ENCODE measurements at places on chromosomes 5 and 9.

GRCh38 chr5:91126448-91126847 is 256.7 kb downstream of the ARRDC3 start:
- no peak for DNase-seq

GRCh38 chr5:156716591-156717380 is 133.3 kb upstream of the PPP1R2B start:
- no peak for DNase-seq

- no peak for DNase-seq
These were observed 18.9 kb downstream of the ARL15 start for GRCh38 chr5:54291498-54291897.

DNA sequence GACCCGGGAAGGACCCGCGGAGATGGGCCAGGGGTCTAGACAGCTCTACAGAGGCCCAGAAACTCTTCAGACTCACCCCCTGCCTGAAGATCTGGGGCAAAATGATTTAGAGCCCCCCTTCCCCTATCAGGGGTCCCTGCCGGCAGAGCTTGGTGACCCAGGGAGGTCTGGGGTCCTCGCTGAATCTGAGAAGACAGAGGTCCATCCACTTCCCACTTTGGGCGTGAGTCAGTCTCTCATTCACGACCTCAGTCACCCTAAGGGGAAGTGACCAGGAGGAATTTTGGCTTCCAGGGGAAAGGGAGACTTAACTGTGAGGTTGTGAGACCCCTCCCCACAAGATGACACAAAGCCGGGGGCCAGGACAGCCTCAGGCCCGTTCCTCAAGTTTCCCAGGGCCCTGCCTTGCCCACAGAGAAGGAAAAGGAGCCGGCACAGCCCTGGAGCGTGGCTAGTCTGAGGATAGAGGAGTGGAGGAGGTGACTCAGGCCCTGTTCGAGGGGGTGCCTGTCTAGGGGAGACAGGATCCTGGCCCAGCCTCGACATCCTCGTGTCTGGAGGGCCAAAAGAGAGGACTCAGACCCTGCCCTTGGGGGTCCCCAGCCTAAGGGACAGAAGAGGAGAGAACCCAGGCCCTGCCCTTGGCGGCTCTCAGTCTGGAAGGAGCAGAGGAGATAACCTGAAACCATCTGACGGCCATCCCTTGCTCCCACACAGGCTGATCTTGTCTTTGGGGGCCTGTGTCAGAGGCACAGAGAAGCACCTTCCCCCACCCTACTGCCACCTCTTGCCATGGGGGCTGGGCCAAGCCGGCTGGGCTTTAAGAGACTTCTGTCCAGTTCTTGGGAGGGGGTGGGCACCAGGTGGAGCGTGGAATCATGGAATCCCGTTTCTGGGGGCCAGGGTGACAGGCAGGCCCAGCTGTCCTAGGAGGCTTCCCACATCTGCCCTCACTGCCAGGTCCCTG is 889 bp downstream of the PDLIM4 start:
- DNase-seq: no peak

DNA sequence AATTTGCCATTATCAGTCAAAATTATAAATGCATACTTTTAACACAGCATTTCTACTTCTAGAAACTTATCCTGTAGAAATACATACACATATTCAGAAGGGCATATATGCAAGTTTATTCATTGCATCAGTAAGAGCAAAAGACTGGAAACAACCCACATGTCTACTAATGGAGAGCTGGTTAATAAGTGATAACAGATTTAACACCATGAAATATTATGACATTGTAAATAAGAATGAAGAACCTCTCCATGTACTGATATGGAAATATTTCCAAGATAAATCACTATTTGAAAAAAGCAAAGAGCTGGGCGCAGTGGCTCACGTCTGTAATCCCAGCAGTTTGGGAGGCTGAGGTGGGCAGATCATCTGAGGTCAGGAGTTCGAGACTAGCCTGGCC is 54.5 kb downstream of the ELOVL7 start:
- DNase-seq: no peak

- no peak for DNase-seq
These were observed 137.8 kb downstream of the KCNIP1 start for GRCh38 chr5:170641589-170642031.

- no peak for DNase-seq
These were observed 177.6 kb downstream of the NNT start for GRCh38 chr5:43780586-43780985.

DNA sequence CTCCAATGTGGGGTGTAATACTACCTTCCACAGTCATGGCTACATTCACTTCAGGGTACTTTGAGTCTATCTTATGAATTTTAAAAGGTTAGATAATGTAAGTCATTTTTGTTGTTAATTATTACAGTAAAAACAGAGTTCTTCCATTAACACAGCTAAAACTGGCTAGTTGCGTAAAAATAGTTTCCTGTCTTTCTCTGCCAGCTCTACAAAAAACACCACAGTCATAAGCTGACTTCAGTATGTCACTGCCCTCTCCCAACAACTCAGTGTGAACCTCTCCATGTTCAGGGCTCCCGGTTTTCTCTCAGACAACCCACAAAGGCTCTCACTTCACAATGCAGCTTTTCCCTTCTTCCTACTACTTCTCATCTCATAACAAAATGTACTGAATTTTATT is 84.8 kb upstream of the ITGA1 start:
- no peak for DNase-seq

DNA sequence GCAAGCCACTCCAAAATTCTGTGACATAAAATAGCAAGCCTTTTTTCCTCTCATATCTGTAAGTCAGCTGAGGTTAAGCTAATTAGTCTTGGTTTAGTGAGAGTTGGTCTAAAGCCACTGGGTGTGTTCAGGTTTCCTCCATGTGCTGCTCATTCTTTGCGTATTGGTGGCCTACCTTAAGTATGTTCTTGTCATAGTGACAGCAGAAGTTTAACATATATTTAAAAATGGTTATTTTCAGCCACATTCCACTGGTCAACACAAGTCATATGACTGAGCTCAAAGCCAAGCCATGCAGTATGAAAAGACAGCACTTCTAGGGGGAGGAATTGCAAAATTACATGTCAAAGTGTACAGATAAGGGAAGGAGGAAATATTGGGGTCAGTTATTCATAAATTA is 100.5 kb upstream of the FGF10 start:
- no peak for DNase-seq

DNA sequence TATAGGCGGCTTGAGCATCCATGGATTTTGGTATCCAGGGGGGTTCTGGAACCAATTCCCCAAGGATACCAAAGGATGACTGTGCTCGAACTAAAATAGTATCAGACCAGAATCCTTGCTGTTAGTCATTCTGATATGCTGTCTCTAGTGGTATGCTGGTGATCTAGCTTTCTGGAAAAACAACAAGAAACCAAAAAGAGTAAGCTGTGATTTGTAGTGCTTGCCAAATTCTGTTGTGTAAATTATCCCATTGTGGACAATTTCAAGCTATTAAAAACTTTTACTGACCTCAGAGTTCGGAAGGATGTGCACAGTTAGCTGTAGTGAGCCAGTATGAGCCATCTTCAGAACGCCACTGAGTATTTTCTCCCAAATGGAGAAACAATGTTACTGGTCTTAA is 99.0 kb upstream of the FBN2 start:
- DNase-seq: no peak

DNA sequence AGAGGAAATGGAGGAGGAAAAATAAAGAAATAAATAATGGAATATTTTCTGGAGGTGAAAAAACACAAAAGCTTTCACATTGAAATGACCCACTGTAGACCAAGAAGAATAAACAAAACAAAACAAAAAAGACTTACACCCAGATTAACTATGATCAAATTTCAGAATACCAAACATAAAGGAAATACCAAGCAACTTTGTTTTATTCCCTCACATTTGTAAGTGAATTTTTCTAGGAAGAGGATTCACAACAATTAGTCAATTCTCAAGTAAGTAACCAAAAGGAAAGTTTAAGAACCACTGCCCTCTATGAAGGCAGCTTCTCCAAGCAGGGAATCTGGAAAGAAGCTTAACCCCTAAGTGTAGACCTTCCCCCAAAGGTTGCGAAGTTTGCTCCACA is 29.6 kb upstream of the B4GALT1 start:
- DNase-seq: no peak

DNA sequence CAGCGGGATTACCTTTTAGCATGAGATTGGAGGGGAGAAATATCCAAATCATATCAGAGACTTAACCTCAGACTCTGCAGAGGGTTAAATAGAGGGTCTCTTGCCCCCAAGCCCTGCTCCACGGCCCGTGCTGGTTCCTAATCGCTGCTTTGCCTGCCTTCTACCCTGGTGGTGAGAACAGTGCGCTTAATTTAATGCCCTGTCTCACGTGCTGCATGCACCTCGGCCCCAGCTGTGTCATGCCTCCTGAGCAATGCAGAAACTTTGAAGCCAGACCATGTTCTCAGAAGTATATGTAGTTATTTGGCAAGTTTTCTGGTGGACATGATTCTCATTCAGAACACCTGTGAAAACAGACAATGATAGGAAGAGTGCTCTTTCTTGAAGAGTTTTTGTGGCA is 1.4 kb downstream of the OTULIN start:
- DNase-seq: peak; percentile 69

GRCh38 chr5:119358901-119359603 is 3.2 kb downstream of the TNFAIP8 start:
- no peak for DNase-seq

GRCh38 chr5:173331287-173331686 is 3.1 kb upstream of the STC2 start:
- no peak for DNase-seq

GRCh38 chr9:136538599-136539426 is 7.0 kb downstream of the NOTCH1 start:
- peak; percentile 55 for DNase-seq

DNA sequence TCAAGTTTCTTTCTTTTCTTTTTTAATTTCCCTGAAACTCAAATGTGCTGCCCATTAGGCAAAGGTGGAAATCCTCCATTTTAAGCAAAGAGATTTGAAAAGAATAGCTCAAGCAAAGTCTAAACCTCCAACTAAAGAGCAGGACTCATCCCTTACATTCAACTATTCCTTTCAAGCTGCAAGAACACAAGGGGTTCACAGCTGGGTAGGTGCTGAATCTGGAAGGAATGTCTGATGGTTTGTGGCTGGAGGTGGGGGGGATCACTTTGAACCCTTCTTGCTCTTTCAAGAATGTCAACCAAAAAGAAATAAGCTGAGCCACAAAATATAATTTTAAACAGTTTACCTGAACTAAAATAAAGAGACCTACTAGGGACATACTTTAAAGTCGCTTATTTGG is 375.7 kb upstream of the CDH10 start:
- no peak for DNase-seq

DNA sequence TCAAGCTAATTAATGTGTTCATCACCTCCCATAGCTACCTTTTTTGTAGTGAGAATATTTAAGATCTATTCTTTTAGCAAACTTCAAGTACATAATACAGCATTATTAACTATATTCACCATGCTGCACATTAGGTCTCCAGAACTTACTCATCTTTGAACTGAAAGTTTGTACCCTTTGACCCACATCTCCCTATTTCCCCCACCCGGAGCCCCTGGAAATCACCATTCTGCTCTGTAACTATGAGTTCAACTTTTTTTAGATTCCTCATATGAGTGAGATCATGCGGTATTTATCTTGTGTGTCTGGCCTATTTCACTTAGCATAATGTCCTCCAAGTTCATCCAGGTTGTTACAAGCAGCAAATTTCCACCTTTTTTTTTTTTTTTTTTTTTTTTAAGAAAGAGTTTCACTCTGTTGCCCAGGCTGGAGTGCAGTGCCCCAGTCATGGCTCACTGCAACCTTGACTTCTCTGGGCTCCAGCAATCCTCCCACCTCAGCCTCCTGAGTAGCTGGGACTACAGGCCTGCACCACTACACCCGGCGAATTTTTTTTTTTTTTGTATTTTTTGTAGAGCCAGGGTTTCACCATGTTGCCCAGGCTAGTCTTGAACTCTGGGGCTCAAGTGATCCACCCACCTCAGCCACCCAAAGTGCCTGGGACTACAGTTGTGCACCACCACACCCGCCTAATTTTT is 100.4 kb upstream of the SAP30L start:
- no peak for DNase-seq

- no peak for DNase-seq
These were observed 117.4 kb upstream of the GPR151 start for GRCh38 chr5:146633323-146633764.

GRCh38 chr9:91680106-91680505 is 256.5 kb upstream of the NFIL3 start:
- DNase-seq: no peak

DNA sequence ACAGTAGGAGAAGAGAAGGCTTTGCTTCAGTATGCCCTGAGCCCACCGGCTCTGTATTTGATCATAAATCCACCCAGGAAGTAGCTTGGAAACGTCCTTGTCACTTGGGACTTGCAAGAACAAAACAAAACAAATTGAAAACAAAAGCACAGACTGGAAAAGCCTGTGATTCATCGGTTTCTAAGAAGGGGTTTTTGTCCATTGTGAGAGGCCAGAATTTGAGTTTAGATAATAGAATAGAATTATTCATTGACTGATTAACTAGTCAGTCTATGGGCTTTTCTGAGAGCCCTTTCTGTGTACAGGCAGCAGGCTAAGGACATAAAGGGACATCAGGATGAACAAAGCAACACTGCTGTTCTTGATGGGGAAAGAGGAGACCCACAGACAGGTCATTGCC is 424.8 kb downstream of the IRX1 start:
- DNase-seq: no peak

DNA sequence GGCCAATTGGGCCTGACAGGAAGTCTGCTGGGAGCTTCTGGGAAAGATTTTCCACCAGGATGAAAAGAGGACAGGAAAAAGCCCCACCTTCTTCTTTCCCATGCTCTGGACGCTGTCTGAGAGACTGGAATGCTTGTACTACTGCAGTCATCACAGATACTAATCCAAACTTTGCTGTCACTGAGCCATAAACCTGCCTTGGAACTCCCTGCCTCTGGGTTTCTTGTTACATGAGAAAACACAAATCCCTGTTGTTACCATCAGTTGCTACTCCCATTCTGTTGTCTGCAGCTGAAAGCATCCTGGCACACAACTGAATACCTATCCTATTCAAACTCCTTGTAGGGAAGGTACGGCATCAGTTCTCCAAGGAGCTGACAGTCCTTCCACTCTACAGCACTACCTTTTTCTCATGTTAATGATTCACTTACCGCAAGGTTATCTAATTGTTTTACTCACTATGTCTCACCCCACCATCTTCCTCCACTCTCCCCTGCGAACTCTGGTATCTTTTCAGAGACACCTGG is 167.5 kb downstream of the CDK5RAP2 start:
- no peak for DNase-seq

DNA sequence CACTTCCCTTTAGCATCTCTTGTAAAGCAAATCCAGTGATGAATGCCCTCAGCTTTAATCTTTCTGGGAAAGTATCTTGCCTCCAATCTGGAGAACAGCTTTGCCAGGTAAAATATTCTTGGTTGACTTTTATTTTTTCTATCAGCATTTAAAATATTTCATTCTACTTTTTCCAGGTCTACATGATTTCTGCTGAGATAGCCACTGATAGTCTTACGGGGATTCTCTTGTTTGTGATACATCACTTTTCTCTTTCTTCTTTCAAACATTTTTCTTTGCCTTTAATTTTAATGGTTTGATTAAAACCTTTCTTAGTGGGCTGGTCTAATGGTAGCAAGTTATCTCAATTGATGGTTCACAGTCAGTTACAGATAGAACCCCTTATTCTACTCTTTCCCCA is 33.9 kb upstream of the FAM120A start:
- no peak for DNase-seq
